ENCODE measurements at places on chromosomes 1 and 21.

DNA sequence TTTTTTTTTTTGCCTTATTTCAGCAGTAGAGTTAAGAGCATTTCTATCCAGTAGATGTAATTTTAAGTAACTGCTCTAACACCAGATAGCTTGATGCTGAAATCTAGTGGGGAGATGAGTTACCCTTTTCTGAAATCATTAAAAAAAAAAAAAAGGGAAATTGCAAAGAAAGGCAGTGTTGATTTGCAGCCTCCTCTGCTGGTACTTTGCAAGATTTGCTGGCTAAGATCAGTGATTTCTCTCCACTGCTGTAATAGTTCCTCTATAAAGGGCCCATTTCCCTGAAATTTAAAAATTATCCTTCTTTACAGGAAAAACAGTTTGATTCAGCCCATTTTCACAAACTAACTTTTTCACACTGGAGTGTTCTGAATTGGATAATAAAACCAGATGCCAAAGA is 120.6 kb downstream of the PTBP2 start:
- no peak for DNase-seq

- DNase-seq, result no peak
Measured at GRCh38 chr1:110208916-110209645, 1.0 kb upstream of the KCNC4 start.

- no peak for DNase-seq
Measured at GRCh38 chr1:13607002-13607401, 23.4 kb downstream of the PDPN start.

DNA sequence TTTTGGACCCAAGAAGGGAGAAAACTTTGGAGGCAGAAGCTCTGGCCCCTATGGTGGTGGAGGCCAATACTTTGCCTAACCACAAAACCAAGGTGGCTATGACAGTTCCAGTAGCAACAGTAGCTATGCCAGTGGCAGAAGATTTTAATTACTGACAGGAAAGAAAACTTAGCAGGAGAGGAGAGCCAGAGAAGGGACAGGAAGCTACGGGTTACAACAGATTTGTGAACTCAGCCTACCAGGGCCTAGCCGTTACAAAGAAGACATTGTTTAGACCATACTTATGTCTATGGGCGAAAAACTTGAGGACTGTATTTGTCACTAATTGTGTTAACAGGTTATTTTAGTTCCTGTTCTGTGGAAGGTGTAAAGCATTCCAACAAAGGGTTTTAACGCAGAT is 10.4 kb upstream of the ACOT11 start:
- DNase-seq, result no peak

GRCh38 chr1:241323514-241324195 is 33.4 kb downstream of the RGS7 start:
- DNase-seq, result no peak

GRCh38 chr1:113692824-113693431 is 66.4 kb downstream of the PHTF1 start:
- no peak for DNase-seq

DNA sequence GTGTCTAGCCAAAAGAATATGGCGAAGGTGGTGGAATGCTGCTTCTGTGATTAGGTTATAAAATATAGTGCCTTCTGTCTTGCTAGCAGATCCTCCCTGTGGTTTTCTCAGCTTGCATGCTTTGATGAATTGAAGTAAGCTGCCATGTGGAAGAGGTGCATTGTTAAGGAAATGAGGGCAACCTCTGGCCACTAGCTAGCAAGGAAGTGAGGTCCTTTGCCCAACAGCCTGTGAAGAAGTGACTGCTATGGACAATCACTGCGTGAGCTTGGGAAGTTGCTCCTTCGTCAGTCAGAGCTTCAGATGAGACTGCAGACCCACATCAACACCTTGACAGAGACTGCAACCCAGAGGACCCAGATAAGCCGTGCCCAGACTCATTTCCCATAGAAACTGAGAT is 109.4 kb downstream of the GIPC2 start:
- DNase-seq, result no peak

- no peak for DNase-seq
Measured at GRCh38 chr1:103569493-103569892, 1.9 kb upstream of the AMY2B start.

GRCh38 chr1:157944663-157945280 is 48.7 kb upstream of the KIRREL1 start:
- DNase-seq, result no peak

GRCh38 chr1:58785442-58786058 is 1.7 kb upstream of the JUN start:
- DNase-seq, result peak; percentile 70

- DNase-seq, result no peak
Measured at GRCh38 chr1:172914501-172915144, 136.1 kb downstream of the TNFSF18 start.

DNA sequence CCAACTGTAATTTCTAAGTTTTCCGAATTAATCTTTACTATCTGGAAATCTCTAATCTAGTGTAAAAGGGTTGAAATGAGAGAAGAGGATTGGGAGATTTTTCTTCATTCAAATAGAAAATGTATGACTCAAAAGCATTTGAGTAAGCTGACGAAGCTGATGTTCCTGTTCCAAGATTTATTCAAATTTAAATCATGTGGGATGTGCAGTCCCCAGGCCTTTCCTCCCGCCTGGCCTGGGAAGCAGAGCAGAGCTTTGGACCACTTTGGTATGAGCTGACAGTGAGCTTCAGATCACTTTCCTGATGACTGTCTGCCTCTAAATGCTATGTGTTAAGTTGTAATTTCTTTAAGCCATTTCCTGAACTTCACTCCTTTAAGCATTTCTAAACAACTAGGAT is 192.0 kb downstream of the DHRS3 start:
- no peak for DNase-seq

GRCh38 chr1:160726498-160727315 is 12.3 kb upstream of the SLAMF7 start:
- DNase-seq, result peak; percentile 15

- no peak for DNase-seq
Measured at GRCh38 chr21:29166323-29166722, 35.9 kb downstream of the MAP3K7CL start.

GRCh38 chr1:57506941-57507340 is 83.1 kb upstream of the DAB1 start:
- DNase-seq, result no peak

DNA sequence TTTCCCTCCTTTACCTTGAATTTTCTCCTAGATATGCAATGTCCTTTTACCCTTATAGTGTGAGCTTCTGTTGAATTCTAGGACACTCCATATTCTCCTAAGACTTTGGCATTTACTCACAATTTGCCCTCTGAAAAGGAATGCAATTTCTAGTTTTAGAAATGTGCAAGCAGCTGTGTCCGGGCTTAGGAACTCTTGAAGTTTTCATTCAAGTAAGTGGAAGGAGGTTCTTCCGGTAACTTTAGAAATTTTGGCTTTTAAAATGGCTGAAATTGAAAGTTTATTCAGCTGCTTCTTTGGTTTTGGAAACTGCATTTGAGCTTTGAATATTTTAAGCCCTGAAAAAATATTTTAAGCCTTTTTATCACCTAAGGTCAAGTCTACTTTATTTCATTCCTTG is 56.3 kb downstream of the DPH5 start:
- no peak for DNase-seq
